ENCODE measurements at places on chromosomes 2 and 18.

DNA sequence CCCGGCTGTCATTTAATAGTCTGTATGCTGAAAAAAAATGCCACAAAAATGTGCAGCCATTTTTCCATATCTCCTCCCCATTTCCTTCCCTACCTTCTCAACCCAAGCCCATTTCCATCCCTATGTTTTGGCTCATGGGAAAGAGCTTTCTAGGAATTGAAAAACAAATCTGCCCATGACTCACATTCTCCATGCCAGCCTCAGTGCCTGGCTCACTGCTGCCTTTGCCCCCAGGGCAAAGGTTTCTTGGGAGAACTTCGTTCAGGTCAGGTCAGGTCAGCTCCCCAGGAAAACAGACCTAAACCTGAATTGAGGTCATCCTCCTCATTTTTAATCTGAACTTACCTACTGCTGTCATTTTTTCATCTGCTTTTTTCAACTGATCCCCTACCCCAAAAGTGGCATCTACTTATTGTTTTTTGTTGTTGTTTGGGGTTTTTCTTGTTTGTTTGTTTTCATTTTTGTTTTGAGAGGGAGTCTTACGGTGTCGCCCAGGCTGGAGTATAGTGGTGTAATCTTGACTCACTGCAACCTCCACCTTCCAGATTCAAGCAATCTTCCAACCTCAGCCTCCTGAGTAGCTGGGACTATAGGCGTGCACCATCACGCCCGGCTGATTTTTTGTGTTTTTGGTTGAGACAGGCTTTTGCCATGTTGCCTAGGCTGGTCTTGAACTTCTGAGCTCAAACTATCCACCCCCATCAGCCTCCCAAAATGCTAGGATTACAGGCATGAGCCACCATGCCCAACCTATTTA is 66.7 kb downstream of the FECH start:
- DNase-seq = peak; percentile 9

DNA sequence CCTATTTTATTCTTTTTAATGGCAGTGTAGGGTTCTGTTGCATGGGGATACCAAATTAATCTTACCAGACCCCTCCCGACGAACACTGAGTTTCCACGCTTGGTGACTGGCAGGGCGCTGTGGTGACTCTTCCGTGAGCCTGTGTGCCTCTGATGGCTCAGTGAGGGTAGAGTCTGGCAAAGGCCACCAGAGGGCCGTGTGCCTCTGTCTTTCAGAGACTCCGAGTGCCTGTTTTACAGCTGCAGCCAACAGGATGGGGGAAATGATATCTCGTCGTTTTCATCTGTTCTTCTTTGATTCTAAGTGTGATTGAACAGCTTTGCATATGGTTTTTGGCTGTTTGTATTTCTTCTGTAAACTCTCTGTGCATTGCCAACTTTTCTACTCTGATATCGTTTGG is 99.8 kb downstream of the ZNF236 start:
- peak; percentile 83 for DNase-seq

GRCh38 chr2:240138254-240138984 is 2.0 kb downstream of the OTOS start:
- DNase-seq = peak; percentile 26

DNA sequence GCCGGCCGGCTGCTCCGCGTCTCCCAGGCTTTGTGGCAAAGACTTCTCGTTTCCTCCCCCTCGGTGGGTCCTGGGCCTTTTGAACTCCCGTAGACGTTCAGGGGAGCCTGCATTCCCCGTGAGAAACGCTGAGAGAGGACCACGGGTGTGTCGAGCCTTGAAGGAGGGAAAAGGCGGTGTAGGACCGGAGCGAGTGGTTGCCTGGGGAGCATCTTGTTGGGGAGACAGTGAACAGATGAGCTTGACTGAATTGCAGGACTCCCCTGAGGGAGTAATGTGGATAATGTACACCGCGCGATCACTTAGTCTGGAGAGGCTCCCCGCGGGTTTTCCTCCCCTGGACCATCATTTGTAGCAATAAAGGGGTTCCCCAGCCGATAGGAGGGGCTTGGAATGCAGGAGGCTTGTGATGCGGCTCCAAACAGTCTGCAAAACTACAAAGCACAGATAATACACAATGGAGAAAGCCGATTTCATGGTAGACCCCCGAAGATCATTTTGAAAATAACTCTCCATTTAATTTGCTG is 769 bp downstream of the ALMS1 start:
- DNase-seq = no peak

DNA sequence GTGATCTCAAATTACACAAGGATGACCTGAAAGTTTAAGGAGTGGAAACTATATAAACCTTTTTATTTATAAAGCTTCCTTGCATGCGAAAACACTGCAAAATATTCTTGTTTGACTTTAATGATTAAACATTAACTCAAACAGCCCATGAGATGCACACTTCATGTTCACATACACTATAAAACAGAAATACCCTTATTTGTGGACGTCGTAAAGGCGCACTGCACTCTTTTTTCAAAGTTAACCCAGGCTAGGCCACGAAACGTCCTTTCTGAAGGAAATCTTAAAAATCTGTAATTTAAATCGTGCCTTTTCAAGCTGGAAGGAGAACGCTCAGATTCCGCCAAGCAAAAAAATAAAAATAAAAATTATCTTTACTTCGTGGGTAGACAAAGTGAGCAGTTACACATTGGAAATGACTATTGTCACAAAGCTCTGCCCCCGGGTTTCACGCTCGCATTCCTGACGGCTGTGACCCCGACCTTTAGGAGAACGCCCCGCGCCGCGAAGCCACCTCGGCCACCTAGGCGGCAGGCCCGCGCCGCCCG is 728 bp downstream of the FAM168B start:
- DNase-seq = no peak

- no peak for DNase-seq
Measured at GRCh38 chr2:71685073-71685848, 231.9 kb downstream of the DYSF start.

- no peak for DNase-seq
Measured at GRCh38 chr18:10270151-10270571, 184.3 kb upstream of the APCDD1 start.

- no peak for DNase-seq
Measured at GRCh38 chr2:176492583-176492982, 223.3 kb downstream of the MTX2 start.

- peak; percentile 75 for DNase-seq
Measured at GRCh38 chr2:20013126-20013849, 820 bp upstream of the MATN3 start.

DNA sequence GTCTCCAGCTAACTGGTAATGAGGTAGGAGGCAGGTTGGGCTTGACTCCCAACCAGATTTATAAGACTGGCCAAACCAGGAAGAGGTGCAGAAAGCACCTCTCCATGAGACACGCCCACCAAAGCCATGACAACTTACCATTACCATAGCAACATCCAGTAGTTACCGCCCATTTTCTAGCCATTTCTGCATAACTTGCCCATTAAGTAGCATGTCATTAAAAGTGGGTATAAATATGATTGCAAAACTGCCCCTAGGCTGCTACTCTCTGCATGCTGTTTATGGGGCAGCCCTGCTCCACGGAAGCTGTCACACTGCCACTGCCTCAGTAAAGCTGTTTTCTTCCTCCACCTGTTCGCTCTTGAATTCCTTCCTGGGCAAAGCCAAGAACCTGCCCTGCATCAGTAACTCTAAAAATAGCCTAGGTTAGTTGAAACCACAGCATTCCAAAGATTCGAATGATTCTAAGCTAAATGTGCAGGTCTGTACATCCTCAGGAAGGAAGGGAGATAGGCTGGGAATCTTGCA is 131.9 kb downstream of the ATL2 start:
- no peak for DNase-seq

DNA sequence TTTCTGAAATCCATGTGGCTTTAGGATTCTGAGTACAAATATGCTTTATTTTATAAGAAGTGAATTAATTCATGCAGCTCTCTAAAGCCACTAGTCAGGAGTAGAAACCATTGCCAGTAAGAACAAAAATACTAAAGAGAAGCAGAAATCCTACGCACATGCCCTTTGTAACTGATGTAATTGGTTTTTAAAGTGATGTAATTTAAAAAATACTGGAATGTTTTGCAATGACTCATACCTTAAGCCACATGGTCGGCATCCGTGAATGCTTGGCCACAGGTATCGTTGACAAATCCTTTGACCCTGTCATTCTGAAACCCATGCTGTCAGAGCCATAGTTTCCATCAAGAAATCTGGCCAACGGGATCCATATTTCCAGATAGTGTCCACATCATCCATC is 213.3 kb downstream of the ACKR3 start:
- no peak for DNase-seq

DNA sequence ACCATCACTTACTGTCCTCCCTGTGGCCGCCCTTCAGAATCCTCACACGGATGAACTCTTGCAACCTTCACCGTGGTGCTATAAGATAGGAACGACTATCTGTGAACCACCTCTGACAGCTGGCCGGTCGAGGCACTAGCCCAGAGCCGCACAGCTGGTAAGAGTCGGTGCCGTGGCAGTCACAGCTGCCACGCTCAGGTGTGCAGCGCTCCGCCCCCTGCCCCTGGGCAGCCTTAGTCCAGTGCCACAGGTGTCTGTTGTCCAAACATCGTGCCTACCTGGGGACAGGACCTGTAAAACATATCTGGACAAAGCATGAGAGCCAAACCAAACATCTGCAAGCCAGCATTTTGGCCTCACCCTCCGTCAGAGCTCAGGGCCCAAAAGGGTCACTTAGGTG is 55.3 kb upstream of the SALL3 start:
- no peak for DNase-seq

DNA sequence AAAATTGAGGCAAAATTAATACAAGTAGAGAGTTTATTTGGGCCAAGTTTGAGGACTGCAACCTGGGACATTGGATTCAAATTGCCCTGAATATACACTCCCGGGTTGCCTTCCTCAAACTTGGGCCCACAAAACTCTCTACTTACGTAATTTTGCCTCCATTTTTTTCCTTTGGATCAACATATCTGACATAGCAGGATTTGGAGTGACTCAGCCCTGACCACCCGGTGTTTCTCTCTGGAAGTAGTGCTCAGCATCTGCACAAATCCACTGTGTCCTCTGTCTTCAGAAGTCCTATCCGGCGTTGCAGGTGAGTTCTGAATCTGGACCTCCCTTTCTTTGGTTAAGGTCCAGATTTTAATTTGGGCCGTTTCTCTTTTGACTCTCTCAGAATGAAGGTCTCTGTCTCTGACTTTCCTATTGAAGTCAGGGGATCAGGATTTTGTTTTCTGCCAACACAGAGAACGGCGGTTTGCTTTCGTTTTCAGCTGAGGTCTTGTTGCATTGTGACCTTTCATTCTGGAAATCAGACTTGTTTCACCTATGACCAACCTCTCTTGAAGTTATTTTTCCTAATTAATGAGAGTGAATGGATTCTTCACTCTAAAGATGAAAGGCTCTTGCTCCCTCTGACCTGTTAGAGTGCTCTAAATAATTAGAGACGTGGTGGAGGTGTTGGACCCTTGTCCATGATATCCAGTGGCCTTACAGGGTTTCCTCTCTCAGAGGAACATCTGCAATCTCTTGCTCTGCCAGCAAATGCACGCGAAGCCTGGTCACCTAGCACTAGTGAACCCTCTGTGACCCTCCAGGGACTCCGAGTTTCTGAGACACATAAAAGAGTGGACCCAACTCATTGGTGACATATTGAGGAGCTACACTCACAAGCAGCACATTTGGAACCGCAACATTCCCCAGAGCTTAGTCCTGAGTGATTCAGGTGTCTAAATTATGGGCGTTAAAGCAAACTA is 13.6 kb downstream of the TCF23 start:
- DNase-seq = no peak

Data from endodermal cell (in vitro differentiated cells).